Stimulated activated CD8-positive, alpha-beta memory T cell treated with anti-CD3 and anti-CD28 coated beads, Interleukin-4, amount 100 ng/mL, for 4 hours (primary cell): ENCODE measurements at places on chromosomes 5 and 9.

GRCh38 chr5:37730896-37731455 lies 108.9 kb downstream of the GDNF start:
- DNase-seq: no peak

DNA sequence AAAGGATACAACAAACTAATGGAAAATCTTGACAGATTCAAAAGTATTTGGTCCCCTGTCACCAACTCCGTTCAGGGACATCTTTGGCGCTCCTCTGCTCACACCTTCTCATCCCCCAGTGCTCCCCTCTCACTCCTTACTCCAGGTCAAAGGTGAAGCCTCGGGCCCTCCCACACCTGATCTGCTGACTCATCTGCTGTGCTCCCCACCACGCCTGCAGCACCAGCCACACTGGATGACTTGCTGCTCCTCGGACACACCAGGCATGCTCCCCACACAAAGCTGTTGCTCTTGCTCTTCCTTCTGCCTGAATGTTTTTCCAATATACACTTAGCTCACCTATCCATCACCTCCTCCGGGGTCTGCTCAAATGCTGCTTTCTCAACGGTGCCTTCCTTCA lies 123.4 kb downstream of the ESM1 start:
- DNase-seq: no peak

- no peak for DNase-seq
Measured at GRCh38 chr9:34496149-34496712, 26.6 kb downstream of the ENHO start.

- no peak for DNase-seq
Measured at GRCh38 chr5:77163453-77163852, 47.0 kb upstream of the PDE8B start.

- DNase-seq: no peak
Measured at GRCh38 chr9:116278326-116278725, 124.7 kb downstream of the PAPPA start.

DNA sequence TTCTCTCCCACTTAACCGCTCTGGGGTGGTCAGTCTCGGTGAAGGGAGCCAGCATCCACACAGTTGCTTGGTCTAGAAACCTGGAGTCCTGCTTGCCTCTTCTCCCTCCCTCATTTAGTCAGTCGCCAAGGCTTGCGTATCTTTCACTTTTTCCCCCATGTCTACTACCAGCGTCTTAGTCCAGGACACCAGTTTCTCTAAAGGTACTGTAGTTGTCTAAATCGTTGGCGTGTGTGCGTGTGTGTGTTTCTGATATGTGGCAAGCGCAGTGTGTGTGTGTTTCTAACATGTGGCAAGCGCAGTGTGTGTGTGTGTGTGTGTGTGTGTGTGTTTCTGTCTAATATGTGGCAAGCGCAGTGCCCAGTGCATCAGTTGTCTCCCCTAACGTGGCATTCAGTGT lies 641 bp downstream of the ATP6V1G1 start:
- no peak for DNase-seq

DNA sequence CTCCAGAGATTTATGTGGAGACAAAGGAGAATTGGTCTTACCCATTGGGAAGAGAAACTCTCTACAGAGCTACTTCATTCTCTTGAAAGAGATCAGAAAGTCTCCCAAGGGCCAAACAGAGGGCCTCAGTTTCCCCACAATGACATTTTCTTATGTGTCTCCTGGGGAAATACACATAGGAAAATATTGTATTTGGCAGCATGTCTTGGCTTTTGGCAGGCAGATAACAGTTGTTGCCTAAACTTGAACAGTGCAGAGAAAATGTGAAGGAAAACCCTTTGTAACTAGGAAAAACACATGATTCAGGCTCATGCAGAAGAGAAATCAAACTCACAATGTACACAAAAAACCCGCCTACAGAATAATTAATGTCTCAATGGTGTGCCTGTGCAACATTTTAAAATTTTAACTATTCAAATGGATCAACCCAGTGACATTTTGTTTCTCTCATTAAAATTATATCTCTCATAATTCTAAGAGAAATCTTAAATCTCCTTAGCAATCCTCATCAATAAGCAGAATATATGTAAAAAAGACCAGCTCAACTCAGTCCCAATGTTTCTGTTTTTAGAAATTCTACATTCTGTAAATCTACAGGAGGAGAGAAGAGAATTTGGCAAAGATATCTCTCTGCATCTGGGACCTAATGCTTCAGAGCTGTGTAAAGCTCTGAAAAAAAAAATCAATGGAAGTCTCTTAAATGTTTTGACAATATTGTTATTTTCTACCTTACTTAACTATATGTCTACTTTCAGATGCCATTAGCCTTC lies 205.1 kb downstream of the ADAMTSL1 start:
- no peak for DNase-seq

DNA sequence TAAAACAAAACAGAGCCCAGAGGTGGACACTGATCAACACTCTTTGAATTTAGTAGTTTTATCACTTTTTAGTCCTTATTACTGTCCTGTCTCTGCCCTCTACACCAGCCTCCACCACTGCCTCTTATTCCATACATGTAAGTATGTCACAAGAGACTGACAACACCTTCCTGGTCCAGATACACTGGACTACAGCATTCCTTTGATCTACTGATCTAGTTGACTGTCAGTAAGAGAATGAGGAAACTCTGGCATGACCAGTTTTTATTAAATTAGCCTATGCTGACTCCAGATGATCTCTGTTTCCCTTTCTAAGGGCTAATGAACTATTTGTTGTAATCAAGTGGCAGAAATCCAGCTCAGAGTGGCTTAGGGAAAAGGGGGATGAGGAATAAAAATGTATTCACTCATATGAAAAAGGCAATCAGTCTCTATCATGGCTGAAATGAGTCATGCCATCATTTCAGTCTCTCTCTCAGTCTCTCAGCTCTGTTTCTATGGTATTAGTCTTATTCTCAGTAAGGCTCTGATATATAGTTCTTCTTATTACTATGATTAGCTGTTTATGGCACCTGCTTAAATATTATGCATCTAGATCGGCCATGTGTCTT lies 5.5 kb downstream of the ARHGEF37 start:
- no peak for DNase-seq

GRCh38 chr5:35877655-35878054 lies 21.0 kb downstream of the IL7R start:
- DNase-seq: no peak

DNA sequence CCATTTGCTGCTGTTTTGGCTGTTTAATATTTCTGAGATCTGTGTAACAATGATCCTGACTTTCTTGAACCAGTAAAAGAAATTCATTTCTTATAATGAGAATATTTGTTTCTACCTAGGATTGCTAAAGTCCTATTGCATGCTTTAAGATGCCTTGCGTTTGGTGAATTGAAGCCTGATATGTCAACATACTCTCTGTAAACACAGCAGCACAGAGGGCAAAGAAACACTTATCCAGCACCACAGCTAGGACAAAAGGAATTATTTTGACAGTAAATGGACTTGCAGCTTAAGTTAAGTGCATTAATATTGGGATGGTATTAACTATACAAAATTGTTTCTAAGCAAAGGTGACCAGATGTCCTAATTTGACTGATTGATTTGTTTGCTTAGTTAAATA lies 2031.2 kb upstream of the CDH6 start:
- no peak for DNase-seq

- DNase-seq: no peak
Measured at GRCh38 chr5:181158869-181159268, 11.5 kb downstream of the OR2V2 start.

- no peak for DNase-seq
Measured at GRCh38 chr9:27184556-27185351, 75.7 kb downstream of the TEK start.

- no peak for DNase-seq
Measured at GRCh38 chr5:141714542-141715310, 32.7 kb upstream of the ARAP3 start.

- no peak for DNase-seq
Measured at GRCh38 chr5:139061274-139061673, 136.9 kb downstream of the SIL1 start.

GRCh38 chr5:103741984-103742383 lies 179.4 kb upstream of the NUDT12 start:
- DNase-seq: no peak

GRCh38 chr9:38309324-38310195 lies 82.9 kb upstream of the ALDH1B1 start:
- no peak for DNase-seq

- no peak for DNase-seq
Measured at GRCh38 chr5:40367255-40367654, 312.5 kb upstream of the PTGER4 start.
